Bronchial epithelial cell (primary cell): ENCODE measurements at places on chromosomes 7 and 10. TPM values are rescaled to one million over a fixed set of nuclear protein-coding genes. Genes with fewer than 3 reads are reported as not detected.

Gene AKR1E2
- 4.2 and 6.1 TPM in 2 replicates for total RNA-seq

Gene ZNF467
- total RNA-seq, result 0.26 and 3.5 TPM in 2 replicates

Gene SNX10
- 0.53 and 1.0 TPM in 2 replicates for total RNA-seq

Gene CCL26
- not detected in 2 replicates for total RNA-seq

Gene CPA2
- not detected in 2 replicates for total RNA-seq

Gene DEPP1
- 0.26 and 1.0 TPM in 2 replicates for total RNA-seq

Gene RAB18
- total RNA-seq, result 74.8 and 102 TPM in 2 replicates

Gene SPDYE1
- total RNA-seq, result not detected in 2 replicates

Gene NPY4R
- not detected in 2 replicates for total RNA-seq

Gene ZNF511
- total RNA-seq, result 16.4 and 23.2 TPM in 2 replicates

Gene SFTPA1
- total RNA-seq, result not detected in 2 replicates

Gene CXCL12
- under 0.01 and 1.3 TPM in 2 replicates for total RNA-seq

Gene AKR1D1
- total RNA-seq, result under 0.01 TPM in 1 of 2 replicates, not detected in the other

Gene AKR1C8
- 0.26 TPM in 1 of 2 replicates, not detected in the other for total RNA-seq

Gene ERVW-1
- not detected in 2 replicates for total RNA-seq

Gene SNCG
- 22.3 and 25.5 TPM in 2 replicates for total RNA-seq

Gene OR6B1
- total RNA-seq, result not detected in 2 replicates

Gene TRPV5
- under 0.01 TPM in 1 of 2 replicates, not detected in the other for total RNA-seq

Gene PTF1A
- not detected in 2 replicates for total RNA-seq

Gene PRKCQ
- 1.7 and 2.1 TPM in 2 replicates for total RNA-seq

Gene CYP2C19
- 0.26 and 1.2 TPM in 2 replicates for total RNA-seq

Gene ARL3
- total RNA-seq, result 4.7 and 5.8 TPM in 2 replicates

Gene POLR2J2
- 2.3 and 3.4 TPM in 2 replicates for total RNA-seq

Gene VIPR2
- not detected in 2 replicates for total RNA-seq
